ENCODE measurements at places on chromosomes 13 and 19. TPM values are rescaled to one million over a fixed set of nuclear protein-coding genes. Genes with fewer than 3 reads are reported as not detected.

ARL11 gene
- 0.15 TPM for total RNA-seq

CSNK1A1L gene
- total RNA-seq = 0.12 TPM

PEX11G gene
- 1.0 TPM for total RNA-seq

CGB8 gene
- not detected for total RNA-seq

GRCh38 chr13:46507981-46508380 lies 45.0 kb upstream of the LRCH1 start:
- ATAC-seq = no peak

DNA sequence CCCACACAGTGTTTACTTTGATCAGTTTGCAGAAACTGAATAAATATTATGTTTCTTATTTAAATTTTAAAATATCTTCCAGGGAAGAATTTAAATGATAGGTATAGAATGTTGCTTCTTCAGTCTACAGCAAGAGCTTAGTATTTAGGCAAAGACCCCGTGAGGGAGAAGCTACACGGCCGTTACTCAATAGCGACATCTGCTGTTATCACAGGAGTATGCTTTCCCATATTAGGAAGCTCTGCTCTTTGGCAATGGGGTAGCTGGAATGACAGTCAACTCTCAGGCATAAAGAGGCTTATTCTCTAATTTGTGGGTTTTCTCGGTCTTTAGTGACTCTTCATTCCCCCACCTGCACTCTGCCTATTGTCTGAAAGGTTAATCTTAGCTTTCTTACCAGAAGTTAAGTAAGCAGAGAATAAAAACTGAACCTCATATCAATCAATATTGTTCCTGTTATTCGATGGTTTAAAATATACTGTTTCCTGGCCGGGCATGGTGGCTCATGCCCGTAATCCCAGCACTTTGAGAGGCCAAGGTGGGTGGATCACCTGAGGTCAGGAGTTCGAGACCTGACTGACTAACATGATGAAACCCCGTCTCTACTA lies 13.2 kb upstream of the LHFPL6 start:
- ATAC-seq = peak; percentile 70

GRCh38 chr13:78784014-78784750 lies 125.2 kb upstream of the OBI1 start:
- no peak for ATAC-seq

DNA sequence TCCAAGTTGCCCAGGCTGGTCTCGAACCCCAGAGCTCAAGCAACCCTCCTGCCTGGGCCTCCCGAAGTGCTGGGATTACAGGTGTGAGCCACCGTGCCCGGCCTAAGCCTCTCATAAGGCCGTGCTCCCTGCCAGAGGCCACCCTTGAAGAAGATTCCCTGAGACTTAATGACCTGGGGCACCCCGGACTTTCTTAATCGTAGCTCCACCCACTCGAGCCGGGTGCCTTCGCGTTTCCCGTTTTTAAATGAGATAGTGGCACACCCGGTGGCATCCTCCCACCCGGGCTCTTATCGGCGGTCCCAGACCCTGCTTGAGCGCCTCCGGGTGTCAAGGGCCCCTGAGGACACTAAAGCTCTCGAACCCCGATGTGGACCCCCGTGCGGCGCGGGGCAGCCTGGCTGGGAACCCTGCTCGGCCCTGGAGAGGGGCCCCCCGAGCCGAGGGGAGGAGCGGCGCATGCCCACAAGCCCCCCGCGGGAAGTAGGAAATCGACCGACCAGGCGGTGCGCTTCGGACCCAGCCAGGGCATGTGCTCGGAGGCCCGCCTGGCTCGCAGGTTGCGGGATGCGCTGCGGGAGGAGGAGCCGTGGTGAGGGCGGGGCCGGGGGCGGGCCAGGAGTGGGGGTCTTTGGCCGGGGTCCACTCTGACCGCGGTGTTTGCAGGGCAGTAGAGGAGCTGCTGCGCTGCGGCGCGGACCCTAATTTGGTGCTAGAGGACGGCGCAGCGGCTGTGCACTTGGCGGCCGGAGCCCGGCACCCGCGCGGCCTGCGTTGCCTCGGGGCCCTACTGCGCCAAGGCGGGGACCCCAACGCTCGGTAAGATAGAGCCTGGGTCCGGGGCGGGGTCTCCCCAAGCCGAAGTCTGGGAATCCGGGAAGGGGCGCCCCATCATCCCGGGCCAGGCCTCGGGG lies at the start of gene ANKLE1:
TSS of gene ANKLE1 (plus strand) at position 511 of the 914 bp plus-strand sequence. CDS start at position 531, 20 bp downstream.
- no peak for ATAC-seq

DNA sequence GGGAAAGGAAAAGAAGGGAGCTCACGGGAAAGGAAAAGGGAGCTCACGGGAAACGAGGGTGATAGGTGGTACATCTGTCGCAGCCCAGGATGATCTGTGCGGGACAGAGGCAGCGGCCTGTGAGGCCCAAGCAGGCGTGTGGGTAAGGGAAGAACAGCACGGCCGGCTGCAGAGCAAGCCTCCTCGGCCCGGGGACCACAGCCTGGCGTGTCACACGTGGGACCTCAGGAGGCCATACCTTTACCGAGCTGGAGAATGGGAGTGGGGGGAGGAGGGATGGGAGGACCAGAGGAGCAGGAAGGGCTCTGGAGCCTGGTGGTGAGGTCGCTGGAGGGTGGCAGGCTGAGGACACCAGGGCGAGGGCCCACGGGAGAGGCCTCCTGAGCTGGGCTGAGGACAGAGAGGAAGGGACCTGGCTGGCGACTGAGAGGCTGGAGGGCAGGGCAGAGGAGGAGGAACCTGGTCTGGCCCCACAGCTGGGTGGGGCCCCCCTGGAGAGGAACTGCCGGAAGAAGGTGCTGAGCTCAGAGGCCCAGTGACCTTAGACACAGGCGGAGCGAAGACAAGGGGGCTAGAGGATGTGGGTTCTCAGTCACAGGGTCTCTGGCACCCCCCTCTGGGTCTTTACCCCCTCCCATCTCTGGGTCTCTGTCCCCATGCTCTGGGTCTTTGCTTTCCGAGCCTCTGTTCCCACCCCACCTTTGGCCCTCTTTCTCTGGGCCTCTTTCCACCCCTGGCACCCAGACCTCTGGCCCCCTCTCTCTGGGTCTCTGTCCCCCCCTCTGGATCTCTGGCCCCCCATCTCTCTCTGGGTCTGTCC lies 2.9 kb upstream of the FTL start:
- ATAC-seq = no peak

DNA sequence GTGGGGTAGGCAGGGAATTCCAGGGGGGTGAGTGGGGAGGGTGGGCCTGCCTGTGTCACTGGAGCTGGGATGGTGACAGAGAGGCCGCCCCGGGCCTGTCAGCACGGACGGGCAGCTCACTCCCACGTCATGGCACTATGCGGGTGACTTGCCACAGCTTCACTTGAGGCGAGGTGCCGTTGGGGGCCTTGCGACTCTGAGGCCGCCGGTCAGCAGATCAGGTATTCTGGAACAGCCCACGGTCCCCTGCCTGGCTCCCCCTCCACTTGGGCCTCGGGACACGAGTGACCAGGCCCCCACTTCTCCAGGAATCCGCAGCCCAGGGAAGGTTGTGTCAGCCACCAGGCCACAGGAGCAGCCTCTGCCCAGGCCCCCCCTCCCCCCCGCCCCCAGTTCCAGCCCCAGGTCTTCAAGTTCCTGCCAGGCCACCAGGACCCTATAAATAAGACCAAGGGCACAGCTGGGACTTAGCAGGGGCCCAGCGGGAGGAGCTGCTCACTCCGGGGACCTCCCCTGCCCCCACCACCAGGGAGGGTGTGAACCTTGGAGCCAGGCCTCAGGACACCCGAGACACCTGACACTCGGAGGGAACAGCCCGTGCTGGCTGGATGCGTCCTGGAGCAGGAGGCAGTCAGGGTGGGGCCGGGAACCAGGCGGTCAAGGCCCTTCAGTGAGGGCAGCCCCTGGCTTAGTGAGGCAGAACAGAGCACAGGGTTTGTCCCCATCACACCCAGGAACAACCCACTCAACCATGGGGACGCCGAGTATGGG lies 2.7 kb upstream of the MIDN start:
- peak; percentile 2 for ATAC-seq

- ATAC-seq = no peak
These were observed 56.8 kb upstream of the TNFRSF19 start for GRCh38 chr13:23513455-23513854.

- ATAC-seq = no peak
These were observed 181.5 kb upstream of the TSHZ3 start for GRCh38 chr19:31530781-31531180.

- ATAC-seq = no peak
These were observed 450.4 kb downstream of the FGF9 start for GRCh38 chr13:22121146-22121739.

- ATAC-seq = no peak
These were observed 977.6 kb downstream of the SLITRK5 start for GRCh38 chr13:88648598-88649373.

- no peak for ATAC-seq
These were observed 297.3 kb downstream of the ZNF536 start for GRCh38 chr19:30669329-30670010.

DNA sequence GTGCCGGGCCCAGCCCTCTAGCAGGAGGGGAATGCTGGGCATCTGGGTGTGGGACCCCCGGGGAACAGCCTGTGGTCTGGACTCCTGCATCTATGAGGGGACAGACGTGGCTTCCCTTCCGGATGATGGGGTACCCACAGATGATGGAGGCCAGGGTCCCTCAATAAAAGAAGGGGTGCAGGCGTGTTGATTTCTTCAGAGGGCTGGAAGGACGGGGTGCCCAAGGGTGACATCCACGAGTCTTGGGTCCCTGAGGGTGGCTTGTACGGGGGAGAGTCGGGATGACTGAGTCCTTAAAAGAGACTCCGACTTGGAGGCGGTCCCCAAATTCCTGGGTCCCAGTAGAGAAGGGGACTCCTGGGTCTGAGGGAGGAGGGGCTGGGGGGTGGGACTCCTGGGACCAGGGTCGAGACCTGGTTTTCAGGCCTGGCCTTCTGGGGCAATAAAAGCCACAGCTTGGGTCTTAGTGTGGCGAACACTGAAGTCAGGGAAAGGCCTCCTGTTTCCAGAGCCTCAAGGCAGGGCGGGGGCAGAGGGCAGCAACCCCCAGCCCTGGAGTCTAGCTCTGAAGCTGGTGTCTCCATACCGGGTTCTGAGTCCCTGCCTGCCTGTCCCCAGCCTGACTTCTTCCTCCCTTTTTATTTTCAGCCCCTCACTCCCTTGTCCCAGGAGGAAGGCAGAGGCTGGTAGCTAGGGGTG lies 459 bp upstream of the GRIN2D start:
- ATAC-seq = no peak

DNA sequence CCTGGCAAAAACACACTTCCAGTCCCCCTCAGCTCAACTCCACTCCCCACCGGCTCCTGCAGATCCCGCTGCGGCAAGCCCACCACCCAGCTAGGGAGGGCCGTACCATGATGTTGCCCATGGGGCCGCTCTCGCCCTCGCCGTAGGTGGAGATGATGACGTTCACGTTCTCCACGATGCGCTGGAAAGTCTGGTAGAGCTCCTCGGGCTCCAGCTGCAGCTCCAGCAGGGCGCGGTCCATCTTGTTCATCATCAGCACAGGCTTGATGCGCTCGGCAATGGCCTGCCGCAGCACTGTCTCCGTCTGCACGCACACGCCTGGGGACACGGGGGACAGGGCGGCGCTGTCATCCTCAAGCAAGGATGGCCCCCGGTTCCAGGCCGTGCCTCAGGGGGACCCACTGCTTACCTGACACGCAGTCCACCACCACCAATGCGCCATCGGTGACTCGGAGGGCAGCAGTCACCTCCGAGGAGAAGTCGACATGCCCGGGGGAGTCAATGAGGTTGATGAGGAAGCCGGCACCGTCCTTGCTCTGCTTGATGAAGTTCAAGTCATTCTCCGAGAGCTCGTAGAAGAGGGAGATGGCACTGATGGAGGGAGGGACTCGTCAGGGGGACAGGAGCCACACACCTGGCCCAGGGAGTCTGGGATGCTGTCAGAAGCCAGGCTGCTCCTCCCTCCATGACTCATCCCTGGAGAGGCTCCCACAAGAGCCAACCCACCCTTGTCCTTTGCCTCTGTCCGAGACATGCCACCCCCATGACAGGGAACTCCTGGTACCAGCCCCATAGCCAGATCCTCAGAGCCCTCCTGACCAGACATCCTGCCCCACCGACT lies 2.3 kb downstream of the EEF2 start:
- ATAC-seq = no peak

Data from gastroesophageal sphincter (tissue), 4 donors.